ENCODE measurements at places on chromosomes 13 and 19.

DNA sequence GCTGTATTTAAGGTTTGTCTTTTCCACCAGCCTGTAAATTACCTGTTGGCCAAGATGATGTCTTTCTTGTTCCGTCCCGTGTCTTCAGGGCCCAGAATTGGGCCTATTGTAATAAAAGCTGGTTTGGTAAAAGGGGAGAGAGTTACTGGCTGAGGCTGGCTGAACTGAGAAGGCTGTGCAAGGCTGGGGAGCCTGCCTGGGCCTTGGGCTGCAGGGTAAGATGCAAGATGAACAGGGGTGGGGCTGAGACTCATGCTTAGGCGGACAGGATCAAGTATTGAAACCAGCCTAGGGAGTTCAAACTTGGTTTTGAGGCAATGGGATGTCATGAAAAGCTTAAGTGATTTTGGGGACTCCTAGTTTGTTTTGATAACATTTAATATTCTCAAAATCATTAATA is 142.3 kb downstream of the PCCA start:
- H3K27me3 ChIP-seq: no peaks in the 10 kb centered on the region
- H3K27ac ChIP-seq: no peak overlapping the region
- no peak for DNase-seq
- no peaks in the 10 kb centered on the region for H3K36me3 ChIP-seq
- peaks cover 6% of the 10 kb centered on the region for H3K4me1 ChIP-seq

DNA sequence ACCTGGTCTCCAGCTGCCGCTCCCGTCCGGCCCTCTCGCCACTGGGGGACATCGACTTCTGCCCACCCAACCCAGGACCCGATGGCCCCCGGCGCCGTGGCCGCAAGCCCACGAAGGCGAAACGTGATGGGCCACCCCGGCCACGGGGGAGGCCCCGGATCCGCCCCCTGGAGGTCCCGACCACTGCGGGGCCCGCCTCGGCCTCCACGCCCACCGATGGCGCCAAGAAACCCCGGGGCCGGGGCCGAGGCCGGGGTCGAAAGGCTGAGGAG is 6.7 kb downstream of the PRR12 start:
- peaks cover 14% of the 10 kb centered on the region for H3K4me1 ChIP-seq
- H3K4me3 ChIP-seq: no peak overlapping the region
- peaks cover 2% of the 10 kb centered on the region for H3K36me3 ChIP-seq
- no peak for DNase-seq

GRCh38 chr19:10010247-10010691 is at the start of gene COL5A3:
Gene COL5A3 (minus strand): TSS chr19:10010504. CDS start chr19:10010385, 119 bp downstream.
- no peak for DNase-seq
- no peaks in the 10 kb centered on the region for H3K36me3 ChIP-seq
- H3K27ac ChIP-seq: no peak within 1 kb of the TSS
- H3K27me3 ChIP-seq: peaks cover 9% of the 10 kb centered on the region
- H3K4me1 ChIP-seq: no peaks in the 10 kb centered on the region
- no peak within 1 kb of the TSS for H3K4me3 ChIP-seq

DNA sequence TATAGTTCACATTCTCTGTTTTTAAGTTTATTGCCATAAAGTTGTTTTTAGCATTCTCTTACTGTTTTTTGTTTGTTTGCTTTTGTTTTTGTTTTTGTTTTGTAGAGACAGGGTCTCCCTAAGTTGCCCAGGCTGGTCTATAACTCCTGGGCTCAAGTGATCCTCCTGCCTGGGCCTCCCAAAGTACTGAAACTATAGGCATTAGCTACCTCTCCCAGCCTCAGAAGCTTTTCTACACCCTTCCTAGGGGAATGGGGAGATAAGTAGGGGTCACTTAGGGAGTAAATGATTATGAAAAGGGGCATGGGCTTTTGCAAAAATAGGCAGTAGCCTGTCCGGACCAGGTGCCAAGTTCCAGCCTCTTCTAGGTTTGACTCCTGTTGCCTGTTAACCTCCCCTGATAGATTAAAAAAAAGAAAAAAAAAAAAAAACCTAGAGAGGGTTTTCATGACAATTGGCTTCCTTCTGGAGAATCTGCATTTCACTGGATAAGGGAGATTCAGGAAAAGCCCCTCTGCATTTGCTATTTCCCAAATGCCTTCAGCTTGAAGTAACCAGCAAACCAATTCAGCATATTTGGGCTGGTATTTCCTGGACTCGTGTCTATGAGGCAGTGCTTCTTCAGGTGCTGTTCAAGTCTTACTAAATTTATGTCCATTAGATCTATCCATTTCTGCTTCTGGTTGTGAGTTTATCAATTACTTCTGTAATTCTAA is 216.8 kb downstream of the TM9SF2 start:
- H3K36me3 ChIP-seq: no peaks in the 10 kb centered on the region
- H3K27me3 ChIP-seq: no peaks in the 10 kb centered on the region
- no peak overlapping the region for H3K27ac ChIP-seq
- DNase-seq: no peak
- no peaks in the 10 kb centered on the region for H3K4me1 ChIP-seq
- no peak overlapping the region for H3K4me3 ChIP-seq

DNA sequence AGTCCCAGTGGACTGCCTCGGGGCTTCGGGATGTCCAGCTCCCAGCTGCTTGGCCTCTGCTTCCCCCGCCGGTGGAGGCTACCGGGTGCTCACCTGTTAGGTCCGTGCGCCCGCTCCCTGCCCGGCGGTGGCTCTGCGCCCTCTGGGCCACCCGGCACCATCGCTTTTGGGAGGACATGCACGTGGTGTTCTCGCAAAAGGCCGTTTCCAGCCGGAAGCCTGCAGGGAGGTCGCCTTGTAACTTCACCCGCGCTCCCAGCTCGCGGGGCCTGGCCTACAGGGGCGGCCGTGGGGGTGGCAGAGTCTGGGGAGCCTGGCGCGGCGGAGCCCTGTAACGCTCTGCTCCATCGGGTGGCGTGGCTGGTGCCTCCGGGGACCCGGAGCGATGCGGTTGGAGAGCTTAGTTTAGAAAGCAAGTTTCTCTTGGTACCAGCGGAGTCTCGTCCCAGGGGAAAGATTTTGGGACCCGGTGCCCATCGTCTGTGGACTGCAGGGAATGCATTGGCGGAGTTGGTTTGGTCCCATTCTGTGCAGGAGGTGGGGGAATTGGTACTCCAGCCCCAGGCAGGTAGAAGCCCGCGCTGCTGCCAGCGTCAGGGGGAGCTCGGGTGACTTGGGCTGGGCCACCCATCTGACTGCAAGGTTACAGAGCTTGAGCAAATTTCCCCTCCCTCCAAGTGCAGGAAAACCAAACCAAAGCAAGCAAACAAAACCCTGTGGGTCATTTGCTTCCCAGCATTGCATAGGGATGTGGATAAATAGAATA is 673 bp downstream of the SPATA13 start:
- H3K4me3 ChIP-seq: peak overlapping the region; percentile 78
- no peak overlapping the region for H3K27ac ChIP-seq
- H3K4me1 ChIP-seq: peaks cover 9% of the 10 kb centered on the region
- DNase-seq: no peak
- no peaks in the 10 kb centered on the region for H3K36me3 ChIP-seq

DNA sequence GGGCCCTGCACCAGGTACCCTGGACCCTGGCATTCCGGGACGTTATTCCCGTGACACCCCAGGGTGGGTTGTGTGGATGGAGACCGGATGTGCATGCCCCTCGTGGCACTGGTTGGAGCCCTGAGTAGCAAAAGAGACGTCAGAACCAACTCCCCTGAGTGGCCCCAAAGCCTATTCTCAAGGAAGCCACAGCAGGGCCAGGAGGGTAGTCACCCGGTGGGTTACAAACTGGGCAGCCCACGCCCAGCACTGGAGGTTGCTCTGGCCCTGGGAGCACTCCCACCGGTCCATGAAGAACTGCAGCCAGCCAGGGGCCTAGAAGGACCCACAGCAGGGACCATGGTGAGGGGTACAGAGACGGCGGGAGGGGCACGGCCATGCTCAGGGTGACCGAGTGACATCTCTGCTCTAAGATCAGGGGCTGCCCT is 7.5 kb downstream of the KLF16 start:
- peak overlapping the region; percentile 61 for H3K4me3 ChIP-seq
- H3K27ac ChIP-seq: peak overlapping the region; percentile 79
- H3K4me1 ChIP-seq: peaks cover 71% of the 10 kb centered on the region
- no peak for DNase-seq
- no peaks in the 10 kb centered on the region for H3K36me3 ChIP-seq
- H3K27me3 ChIP-seq: no peaks in the 10 kb centered on the region
